ENCODE measurements at places on chromosomes 13 and 19.

GRCh38 chr13:101698400-101698799, 245.9 kb downstream of the ITGBL1 start:
- no peak for DNase-seq

DNA sequence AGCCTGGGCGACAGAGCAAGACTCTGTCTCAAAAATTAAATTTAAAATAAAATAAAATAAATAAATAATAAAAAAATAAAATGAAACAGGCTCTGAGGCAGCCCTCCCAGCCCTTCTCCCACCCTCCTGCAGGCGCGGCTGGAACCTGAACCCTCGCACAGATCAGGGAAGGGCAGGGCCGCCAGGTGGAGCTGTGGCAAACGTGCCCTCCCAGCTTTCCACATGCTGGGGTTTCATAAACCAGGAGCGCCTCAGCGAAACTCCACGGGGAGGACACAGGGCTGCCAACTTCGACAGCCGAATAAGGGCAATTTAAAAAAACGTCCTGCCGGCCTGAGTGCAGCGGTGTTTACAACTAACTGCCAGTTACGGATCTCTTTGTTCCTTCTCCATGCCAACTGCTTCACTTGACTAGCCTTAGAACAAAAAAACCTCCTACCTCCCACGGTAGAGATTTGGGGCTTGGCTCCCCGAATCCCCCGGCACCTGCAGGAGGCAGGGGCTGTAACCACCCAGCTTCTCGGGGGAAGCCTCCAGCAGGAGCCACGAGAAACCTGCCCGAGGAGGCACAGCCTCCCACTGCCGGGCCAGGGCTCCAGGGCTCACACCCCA, 15.9 kb downstream of the ZNF787 start:
- no peak for DNase-seq

DNA sequence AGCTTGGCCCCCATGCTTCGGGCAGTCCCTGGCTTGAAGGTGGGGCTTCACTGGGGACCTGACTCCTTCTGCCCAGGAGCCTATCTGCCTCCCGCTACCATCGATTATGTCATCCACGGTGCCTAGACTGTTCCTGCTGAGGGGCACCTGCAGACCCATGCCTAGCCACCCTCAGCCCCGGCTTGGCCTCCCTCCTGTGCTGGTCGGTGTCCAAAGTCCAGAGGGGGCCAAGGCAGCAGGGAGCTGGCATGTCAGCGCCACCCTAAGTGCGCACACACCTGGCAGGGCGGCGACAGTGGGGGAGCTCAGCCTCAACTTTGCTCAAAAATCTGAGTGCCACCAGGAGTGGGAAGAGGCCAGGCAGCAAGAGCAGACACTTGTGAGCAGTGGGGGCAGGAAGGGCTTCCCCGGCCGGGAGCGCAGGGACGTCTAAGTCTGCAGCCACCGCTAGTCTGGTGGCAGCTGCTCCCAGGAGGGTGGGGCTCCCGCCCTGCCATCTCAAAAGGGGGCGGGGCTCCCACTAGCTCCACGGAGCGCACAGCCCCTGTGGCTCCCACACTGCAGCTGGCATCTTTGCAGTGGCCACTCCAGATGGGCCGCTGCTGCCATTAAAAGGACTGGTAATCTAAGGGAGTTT, 13.5 kb upstream of the URAD start:
- DNase-seq: no peak

DNA sequence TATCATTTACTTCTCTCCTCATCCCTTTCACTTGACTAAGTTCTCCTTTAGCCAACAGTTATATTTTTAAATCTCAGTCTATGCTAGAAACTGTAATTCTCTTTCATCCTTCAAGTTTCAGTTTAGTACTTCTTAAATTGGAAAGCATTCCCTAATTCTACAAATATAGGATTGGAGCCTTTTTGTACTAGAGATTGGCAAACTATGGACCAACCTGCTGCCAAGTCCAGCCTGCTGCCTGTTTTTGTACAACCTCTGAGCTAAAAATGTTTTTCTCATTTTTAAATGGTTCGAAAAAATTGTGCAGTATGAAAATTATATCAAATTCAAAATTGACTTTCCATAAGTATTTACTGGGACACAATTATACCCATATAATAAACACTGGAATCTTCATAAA, 1381.5 kb upstream of the SPRY2 start:
- no peak for DNase-seq

- no peak for DNase-seq
Measured at GRCh38 chr19:7348587-7349230, at the start of gene ARHGEF18. TSS of gene ARHGEF18 (plus strand) at chr19:7348937. CDS start at chr19:7362891, 13,954 bp downstream.

GRCh38 chr13:42924344-42924743, 67.7 kb downstream of the EPSTI1 start:
- no peak for DNase-seq

- no peak for DNase-seq
Measured at GRCh38 chr19:5057860-5058259, 88.9 kb downstream of the KDM4B start.

- DNase-seq: no peak
Measured at GRCh38 chr19:47158879-47159503, 28.4 kb downstream of the SAE1 start.

DNA sequence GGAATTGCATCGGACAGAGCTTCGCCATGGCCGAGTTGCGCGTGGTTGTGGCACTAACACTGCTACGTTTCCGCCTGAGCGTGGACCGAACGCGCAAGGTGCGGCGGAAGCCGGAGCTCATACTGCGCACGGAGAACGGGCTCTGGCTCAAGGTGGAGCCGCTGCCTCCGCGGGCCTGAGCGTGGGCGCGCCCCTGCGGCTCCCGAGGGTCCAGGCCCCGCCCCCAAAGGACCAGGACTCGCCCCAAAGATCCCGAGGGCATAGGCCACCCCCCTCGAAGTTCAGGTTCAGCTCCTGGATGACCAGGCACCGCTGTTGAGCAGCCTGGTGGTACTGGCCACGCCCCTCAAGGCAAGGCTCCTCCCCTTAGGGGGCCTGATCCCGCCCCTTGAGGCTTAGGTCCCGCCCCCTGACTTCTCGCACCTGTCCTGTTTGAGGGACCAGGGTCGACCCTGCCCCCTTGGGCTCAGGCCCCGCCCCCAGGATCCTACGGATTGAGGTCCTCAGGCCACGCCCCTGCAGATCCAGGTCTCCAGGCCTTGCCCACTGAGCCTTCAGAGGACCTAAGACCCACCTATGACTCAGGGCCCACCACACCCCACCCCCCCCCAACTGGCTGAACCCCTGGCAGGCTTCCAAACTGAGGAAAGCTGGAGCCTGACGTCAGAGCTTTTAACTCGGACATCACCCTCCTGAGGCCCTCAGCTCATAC, 43.1 kb downstream of the CYP4F22 start:
- no peak for DNase-seq

GRCh38 chr19:21883516-21883915, 47.5 kb upstream of the ZNF43 start:
- DNase-seq: no peak

DNA sequence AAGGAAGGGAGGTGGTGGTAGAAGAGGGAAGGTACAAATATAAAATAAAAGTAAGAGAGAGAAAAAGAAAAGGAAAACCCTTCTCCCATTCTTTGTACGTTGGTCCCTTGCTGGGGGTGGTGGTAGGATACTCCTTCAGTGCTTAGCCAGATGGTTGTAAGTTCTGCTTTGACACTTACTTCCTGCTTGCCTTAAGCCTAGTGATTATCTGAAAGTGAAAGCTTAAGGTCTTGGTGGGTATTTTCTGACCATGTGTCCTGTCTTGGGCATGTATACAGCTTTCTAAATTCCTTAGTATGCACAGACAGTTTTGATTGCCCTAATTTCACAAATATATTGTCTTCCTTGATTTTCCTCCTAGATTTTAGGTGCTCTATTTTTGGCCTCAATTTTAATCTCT, 314.8 kb downstream of the PCDH17 start:
- no peak for DNase-seq

DNA sequence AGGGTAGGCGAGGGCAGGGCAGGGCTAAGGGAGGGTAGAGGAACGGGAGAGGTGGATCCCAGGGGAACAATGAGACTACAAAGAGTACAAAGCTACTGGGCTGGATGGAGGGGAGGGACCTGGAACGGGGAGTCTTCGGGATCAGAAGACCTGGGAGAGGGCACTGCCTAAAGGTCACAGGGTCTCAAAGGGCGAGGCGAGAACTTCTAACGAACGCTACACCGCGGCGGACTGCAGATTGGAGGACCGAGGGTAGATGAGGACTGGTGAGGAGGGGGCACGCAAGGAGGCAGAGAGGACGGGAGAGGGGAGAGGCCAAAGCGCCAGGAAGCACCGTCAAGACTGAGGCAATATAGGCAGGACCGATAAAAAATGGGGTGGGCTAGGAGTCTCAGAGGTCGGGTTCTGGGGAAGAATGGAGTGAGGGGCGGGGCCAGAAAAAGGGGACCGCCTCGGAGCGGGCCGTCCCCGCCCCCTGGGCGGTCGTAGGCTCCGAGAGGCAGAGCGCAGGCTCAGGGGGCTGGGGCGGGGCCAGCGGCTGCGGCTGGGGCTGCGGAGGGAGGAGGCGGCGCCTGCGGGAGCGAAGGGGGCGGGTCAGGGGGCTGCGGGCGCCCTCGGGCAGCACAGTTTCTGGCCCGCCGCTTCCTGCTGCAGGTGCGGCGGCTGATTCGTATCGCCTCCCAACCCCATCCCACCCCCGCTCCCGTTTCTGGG, 1.3 kb upstream of the KCNC3 start:
- no peak for DNase-seq

DNA sequence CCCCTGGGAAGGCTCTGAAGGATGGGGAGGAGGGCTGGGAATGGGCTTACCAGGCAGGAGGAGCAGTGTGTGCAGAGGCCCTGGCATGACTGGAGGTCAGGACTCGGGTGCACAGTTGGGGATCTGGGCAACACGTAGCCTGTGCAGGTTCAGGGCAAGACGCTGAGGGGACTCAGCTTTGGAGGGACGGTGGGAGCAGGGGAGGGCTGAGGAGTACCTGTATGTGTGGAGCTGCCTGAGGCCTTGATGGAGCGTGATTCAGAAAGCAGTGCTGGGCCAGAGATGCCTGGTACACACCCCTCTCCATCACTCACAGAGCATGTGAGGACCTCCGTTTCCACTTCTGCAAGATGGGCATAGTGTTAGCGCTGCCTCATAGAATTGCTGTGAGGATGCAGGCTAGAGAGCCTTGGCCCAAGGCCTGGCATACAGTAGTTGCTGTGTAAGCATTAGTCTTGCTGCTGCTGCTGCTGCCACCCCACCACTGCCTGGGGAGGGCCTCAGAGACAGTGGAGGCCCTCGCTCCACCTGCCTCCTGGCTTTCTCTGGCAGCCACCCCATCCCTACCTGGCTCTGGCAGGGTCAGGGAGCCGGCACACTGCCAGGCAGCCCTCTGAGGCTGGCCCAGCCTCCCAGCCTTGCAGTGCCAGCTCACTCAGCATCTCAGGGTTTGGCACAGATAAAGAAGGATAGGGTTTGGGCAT, 2.4 kb downstream of the PAK4 start:
- DNase-seq: no peak

DNA sequence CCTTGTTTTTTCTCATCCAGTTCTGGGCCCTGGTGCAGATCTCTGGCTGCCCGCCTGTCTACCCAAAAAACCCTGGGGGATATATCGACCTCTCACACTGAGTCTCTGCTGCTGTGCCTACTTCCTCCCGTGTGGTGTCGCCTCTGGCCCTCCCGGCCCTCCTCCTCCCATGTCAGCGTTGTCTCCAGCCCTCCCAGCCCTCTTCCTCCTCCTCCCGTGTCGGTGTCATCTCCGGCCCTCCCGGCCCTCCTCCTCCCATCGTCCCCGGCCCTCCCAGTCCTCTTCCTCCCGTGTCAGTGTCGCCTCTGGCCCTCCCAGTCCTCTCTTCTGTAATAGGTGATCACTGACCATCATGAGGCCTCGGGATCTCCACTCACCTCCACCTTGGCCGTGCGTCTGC, 81.8 kb downstream of the GPR12 start:
- DNase-seq: no peak

DNA sequence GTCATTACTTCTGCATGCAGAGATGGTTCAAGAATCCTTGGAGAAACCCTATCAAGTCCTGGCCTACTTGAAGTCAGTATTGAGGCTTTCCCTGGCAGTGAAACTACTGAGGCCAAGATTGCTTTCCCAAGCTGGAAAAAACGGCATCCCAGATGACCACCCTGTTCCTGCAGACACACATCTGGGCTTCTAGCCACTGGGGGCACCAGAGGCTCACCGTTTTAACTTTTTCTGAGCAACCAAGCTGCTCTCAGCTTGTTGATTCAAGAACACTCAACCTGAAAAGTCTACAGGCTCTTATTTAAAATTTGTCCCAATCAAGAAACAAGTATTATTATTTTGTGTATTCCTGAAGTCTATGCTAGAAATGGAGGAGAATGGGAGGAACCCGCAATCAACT, 66.6 kb downstream of the SPRYD7 start:
- no peak for DNase-seq

DNA sequence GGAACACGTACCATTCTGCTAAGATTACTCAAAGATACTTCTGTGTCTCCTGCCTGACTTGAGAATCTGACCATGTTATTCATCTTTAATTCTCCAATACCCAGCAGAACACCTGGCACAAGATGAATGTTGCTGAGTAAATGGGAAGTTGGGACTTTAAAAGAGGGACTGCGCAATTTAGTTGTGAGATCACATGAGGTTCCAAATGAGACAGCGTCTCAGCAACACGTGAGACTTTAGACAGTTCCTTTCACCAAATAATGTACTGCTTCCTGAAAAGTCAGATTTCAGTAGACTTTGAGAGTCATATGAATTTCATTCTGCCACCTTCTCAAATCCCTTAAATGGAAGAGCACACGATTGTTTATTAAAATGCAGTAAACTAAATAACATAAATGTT, 36.7 kb downstream of the DOCK9 start:
- no peak for DNase-seq

- no peak for DNase-seq
Measured at GRCh38 chr13:57704031-57704430, 72.5 kb downstream of the PCDH17 start.

GRCh38 chr19:55158848-55159749, 1.6 kb upstream of the TNNI3 start:
- DNase-seq: no peak

GRCh38 chr19:10000171-10000826, 10.0 kb downstream of the COL5A3 start:
- DNase-seq: no peak

GRCh38 chr13:107864543-107865317, 350.6 kb downstream of the LIG4 start:
- DNase-seq: no peak

DNA sequence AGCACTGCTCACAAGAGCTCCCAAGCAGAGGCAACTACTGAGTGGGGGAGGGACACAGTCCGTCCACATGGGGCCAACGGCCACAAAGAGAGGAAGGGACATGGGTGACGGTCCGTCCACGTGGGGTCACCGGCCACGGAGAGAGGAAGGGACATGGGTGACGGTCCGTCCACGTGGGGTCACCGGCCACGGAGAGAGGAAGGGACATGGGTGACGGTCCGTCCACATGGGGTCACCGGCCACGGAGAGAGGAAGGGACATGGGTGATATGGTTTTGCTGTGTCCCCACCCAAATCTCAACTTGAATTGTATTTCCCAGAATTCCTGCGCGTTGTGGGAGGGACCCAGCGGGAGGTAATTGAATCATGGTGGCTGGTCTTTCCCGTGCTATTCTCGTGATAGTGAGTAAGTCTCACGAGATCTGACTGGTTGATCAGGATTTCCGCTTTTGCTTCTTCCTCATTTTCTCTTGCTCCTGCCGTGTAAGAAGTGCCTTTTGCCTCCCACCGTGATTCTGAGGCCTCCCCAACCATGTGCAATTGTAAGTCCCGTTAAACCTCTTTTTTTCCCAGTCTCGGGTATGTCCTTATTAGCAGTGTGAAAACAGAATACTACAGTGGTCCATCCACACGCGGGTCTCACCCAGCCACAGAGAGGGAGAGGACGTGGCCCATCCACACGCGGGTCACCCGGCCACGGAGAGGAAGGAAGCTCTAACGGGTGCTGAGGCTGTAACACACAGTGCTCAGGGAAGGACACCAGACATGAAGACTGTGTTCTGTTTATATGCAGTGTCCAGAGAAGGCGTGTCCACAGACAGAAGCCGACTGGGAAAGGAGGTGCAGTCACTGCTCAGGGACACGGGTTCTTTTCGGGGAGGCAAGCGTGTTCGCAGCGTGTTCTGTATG, 48.5 kb downstream of the GAS6 start:
- no peak for DNase-seq

Measured in esophagus squamous epithelium (tissue), 5 donors.